Foreskin melanocyte (primary cell): ENCODE measurements at places on chromosomes 11 and 22.

GRCh38 chr22:37043828-37044538, 7.6 kb upstream of the KCTD17 start:
- no peak for DNase-seq

GRCh38 chr11:134233729-134234179, 9.3 kb downstream of the VPS26B start:
- DNase-seq: no peak

DNA sequence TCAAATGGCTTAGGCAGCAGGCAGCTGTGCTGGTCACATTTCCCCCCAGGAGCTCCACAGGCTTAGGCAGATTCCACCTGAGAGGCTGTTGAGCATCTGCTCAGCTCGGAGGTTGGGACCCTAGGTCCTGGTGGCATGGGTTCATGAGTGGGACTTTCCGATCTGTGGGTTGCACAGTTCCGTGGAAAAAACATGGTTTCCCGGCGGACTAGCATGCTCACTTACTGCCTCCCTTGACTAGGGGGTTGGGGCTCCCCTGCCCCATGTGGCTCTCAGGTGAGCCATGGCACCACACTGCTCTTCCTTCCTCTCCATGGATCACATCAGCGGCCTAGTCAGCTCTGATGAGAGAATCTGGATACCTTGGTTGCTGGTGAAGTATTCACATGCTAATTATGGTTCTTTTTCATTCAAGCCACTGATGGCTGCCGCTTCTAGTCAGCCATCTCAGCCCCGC, 685.1 kb downstream of the METTL15 start:
- DNase-seq: no peak

GRCh38 chr11:120098503-120099020, 39.4 kb downstream of the TRIM29 start:
- DNase-seq: no peak

DNA sequence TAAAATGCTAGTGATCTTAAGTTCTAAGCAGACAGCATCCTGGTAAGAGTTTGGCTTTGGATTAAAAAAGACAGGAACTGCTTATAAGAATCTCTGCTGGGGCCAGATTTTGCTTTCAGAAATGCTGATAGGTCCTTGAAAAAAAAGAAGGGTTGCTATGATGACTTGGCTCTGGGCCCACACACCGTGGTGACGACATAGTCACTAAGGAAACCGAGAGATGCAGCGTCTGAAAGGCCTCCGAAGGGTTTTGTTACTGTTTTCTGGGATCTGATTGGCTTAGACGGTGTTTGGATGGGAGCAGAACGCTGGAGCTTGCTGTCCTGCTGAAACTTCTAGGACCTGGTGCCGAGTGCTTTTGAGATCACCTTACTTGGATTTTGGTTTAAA, 8.4 kb downstream of the FAM118A start:
- DNase-seq: peak; percentile 45

GRCh38 chr11:47305734-47306483, 36.0 kb downstream of the MADD start:
- no peak for DNase-seq

DNA sequence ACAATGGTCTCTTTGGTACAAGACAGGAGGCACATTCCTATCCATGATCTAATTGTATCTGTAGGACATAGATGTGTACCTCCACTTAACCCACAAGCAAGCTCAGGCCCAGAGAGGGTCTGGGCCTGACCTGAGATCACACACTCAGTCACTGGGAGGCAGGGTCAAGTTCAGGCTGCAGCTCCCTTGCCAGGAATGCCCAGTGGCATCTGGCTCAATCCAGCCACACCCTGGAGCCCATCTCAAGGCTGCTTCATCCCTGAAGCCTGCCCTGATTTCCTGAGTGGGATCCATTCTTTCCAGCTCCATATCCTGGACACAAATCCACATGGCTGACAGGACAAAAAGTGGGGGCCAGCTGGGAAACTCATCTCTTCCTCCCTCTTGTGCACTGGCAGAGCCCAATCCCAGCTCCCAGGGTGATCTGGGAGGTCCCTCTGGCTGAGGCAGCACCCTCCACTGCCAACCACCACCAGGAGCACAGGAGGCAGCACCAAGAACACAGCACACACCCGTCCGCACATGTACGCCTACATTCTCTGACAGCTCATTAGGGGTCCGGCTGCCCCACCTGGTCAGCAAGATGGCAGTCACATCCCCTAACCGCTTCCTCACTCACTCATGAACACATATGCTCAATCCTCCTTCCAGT, 39.2 kb upstream of the KLHL35 start:
- no peak for DNase-seq

DNA sequence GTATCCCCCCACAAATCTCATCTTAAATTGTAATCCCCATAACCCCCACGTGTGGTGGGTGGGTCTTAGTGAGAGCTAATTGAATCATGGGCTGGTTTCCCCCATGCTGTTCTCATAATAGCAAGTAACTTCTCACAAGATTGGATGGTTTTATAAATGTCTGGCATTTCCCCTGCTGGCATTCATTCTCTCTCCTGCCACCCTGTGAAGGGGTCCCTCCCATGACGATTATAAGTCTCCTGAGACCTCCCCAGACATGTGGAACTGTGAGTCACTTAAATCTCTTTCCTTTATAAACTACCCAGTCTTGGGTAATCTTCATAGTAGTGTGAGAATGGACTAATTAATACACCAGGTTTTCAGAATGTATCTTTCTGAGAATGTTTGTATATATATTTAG, 1159.4 kb downstream of the FAM181B start:
- DNase-seq: no peak
